Inflammatory macrophage (primary cell): ENCODE measurements at places on chromosomes 5 and 9.

GRCh38 chr5:58582019-58582802 lies 664 bp upstream of the RAB3C start:
- DNase-seq: no peak

DNA sequence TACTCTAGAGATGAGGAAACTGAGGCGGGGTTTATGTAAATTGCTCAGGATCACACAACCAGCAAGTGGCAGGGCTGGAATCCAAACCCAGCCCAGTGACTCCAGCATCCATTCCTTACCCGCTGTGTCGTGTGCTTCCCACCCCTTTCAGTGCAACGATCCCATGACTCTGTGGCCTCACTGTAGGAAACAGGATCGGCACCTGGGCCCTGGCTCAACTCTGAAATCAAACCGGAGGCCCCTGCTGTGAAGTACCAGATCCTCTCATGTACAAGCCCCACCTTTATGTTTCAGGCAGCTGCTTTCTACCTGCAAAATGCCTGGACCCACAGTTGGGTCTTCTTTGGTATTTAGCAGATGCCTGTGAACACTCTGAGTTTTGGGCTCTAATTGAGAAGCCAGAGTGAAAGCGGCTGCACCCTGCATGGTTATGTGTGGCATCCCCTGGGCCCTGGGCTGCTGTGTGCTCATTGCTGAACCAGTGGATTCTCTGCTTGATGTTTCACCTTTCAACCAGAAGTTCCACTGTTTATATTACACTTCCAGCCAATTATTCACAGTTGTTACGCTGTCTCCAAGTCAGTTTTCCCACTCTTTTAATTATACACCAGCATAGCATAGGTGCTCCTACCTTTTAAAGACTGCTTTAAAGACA lies 36.7 kb downstream of the ABLIM3 start:
- no peak for DNase-seq

GRCh38 chr9:112858625-112859147 lies 32.0 kb downstream of the SLC46A2 start:
- DNase-seq: peak; percentile 90

- DNase-seq: no peak
Observed at GRCh38 chr5:144503123-144503522, 332.4 kb downstream of the KCTD16 start.

GRCh38 chr9:131011274-131012022 lies 2.5 kb downstream of the LAMC3 start:
- DNase-seq: no peak

DNA sequence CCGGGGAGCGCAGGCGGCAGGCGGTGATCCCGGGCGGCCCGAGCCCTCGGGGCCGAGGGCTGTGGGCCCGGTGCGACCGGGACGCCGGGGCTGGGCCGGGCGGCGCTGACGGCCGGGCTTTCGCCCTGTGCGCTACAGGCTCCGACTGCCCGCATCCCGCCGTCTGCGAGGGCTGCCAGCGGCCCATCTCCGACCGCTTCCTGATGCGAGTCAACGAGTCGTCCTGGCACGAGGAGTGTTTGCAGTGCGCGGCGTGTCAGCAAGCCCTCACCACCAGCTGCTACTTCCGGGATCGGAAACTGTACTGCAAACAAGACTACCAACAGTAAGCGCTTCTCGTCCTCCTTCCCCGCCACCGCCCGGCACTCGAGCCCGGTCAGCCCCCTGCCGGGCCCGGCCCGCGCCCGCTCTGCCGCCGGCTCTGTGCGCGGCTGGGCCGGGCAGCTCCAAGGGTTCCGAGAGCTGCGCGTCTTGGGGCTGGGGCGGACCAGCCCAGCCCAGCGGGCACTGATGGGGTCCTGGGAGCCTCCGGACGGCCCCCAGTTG lies 1.6 kb downstream of the LMX1B start:
- no peak for DNase-seq

DNA sequence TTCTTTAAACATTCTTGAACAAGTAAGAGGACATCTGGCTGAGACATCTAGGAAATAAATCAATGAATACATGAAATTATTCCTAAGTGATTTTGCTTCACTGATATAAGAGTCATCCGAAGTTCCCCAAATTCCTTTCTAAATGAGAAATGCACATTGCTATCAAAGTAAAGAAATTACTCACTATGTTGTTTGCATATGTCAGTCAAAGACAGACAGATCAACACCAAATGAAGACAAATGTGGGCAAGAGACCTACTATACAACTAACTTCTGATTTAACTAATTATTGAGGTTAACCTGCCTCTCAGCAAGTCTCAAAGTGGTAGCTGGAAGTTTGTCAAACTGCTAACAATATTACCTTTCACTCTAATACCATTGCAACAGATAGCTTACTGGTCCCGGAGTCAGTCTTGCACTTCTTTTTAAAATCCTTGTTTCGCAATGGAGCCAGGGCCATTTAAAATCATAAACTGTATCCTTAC lies 13.2 kb downstream of the TUT7 start:
- peak; percentile 10 for DNase-seq

DNA sequence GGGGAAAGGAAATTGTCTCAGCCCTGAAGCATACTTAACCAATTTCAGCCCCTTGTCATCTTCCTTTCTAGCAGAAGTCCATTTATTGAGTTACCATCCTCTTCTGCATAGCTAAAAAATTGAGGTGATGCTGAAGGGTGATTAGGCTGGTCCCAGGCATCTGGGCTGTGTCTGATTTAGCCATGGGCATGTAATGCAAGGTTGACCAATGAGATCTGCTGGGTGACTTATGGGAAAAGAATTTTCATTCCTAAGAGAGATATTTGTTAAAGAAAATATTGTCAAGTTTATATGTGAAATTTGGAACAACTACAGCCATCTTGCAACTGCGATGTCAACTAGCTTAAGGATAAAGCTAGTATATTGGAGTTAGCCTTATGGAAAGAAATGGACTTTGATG lies 5.1 kb downstream of the ITGA2 start:
- DNase-seq: no peak

DNA sequence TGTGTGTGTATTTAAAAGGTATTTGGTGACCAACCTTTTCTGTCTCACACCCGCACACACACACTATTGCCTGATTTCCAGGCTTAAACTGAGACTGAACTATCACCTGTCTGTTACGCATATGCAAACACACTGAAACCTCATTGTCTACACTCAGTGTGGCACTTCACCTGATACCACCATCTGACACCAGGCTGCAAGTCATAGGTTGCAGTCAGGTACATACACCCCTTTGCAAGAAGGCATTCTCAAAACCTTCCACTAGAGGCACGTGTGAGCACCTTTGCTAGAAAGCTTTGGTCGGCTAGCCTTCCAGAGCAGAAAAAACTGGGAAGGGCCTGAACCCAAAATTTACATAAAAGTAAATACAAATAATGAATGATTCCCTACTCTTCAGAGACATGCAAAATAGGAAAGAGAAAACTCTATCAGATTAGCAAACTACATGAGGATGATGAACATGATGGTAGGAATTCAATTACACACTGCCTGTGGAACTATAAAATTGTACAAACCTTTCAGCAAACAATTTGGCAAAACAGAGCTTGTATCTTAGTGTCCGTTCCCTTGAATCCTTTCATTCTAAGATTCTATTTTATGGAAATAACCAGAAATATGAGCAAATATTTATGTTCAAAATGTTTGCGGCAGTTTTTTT lies 5.9 kb upstream of the FOXD1 start:
- DNase-seq: peak; percentile 23

DNA sequence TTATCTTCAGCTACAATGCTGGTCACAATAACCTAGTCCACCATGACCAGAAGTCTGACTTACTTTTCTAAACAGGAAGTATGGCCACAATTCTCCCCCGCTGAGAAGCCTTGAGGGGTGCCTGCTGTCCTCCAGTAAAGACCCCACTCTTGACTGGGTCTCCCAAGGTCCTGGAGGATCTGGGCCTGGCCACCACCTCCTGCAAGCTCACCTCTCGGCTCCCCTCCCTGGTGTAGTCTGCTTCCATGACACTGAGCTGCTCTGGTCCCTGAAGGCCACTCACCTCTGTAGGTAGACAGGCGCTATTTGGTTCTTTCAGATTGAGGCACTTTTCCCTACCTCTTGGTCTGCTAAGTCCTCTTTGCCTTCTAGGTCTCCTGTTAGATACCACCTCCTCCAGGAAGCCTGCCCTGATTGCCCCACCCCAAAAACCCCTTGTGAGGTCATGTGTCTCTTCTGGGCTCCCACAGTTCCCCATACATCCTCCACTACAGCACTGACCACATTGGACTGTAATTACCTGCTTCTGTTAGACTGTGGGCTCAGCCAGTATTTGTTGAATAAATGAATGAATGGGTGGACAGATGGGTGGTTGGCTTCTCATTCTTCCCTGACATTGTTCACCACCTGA lies 62.6 kb upstream of the IER5L start:
- DNase-seq: no peak

DNA sequence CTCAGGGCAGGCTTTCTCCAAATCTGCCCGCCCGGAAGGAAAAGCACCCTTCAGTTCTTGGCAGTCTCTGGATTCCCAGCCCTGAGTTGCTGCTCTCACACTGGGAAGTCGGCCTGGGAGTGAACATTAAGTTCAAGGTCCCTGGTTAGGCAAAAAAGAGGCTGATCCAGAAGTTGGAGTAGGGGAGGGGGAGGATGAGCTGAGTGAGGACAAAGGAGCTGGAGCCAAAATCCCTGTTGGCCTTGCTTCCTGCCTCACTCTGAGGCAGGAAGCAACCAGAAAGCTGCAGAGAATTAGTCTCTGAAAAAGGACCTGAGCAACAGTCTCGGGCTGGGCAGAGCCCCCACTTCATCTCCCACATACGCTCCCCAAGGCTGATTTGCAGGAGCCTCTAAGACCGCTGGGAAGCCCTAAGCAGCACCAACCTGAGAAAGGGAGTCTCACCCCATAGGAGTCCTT lies 15.0 kb upstream of the RPS14 start:
- no peak for DNase-seq

DNA sequence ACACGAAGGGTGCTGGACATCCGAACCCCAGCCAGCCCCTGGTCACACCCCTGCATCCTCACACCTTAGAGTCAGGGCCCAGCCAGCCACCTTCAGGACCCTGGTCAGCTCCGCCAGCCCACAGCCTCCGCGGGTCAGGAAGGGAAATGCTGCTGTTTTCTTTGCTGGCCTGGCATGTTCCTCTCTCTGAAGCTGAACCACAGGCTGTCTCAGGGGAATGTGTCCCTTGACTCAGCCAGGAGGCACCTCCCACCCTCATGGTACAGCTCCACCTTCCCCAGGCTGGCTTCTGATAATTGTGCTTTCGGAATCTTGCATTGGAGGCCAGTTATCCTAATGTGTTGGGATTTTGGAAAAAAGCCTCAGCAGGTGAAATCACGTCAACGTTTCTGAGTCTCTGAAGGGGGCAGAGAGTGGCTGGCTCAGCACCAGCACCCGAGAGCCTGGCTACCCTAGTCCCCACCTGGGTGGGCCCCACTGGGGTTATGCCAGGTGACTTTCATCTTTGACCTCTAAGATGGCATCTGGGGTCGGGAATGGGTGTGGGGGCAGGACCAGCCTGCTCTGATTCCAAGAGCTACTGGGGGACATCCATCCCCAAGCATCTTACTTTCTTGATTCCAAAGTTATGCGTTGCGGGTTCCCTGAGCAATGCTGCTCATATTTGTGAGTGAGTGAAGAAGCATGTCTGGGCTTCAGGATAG lies 9.8 kb upstream of the OLFM1 start:
- peak; percentile 17 for DNase-seq

GRCh38 chr9:130126721-130127433 lies 45.3 kb upstream of the NCS1 start:
- DNase-seq: no peak
